Fibroblast of skin of right quadriceps (primary cell): ENCODE measurements at places on chromosomes 12 and 14.

GRCh38 chr14:100651999-100652508, 64.8 kb upstream of the BEGAIN start:
- peak; percentile 55 for DNase-seq

GRCh38 chr14:59463787-59464485, 1.2 kb downstream of the GPR135 start:
- DNase-seq: no peak

- DNase-seq: no peak
Measured at GRCh38 chr14:30445011-30445793, 113.8 kb upstream of the G2E3 start.

DNA sequence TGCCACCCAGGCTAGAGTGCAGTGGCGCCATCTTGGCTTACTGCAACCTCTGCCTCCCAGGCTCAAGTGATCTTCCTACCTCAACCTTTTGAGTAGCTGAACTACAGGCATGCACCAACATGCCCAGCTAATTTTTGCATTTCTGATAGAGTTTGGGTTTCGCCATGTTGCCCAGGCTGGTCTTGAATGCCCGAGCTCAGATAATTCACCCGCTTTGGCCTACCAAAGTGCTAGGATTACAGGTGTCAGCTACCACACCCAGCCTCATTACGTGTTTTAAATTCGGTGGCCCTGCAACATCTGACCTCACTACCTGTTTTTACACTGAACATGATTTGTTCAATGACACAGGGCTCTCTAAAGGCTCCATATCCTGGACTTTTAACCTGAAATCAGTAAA, 22.9 kb upstream of the RDH16 start:
- no peak for DNase-seq

DNA sequence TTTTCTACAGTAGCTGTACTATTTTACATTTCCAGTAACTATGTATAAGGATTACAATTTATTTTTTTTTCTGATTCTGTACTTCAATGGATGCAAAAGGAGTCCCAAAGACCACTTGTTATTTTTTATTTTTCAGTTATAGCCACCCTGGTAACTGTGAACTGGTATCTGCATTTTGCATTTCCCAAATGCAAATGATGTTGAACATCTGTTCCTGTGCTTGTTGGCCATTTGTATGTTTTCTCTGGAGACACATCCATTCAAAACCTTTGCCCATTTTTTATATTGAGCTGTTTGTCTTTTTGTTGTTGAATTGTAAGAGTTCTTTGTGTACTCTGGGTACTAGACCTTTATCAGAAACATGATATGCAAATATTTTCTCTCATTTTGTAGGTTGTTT, 485.6 kb downstream of the LRIG3 start:
- DNase-seq: no peak

DNA sequence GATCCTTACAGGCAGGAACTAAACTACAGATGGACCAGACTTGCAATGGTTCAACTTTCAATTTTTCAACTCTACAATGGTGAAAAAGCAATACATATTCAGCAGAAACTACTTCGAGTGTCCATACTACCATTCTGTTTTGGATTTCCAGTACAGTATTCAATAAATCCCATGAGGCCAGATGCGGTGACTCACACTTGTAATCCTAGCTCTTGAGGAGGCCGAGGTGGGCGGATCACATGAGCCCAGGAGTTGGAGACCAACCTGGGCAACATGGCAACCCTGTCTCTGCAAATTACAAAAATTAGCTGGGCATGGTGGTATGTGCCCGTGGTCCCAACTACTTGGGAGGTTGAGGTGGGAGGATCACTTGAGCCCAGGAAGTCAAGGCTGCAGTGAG, 336.1 kb downstream of the MED13L start:
- peak; percentile 53 for DNase-seq

- DNase-seq: no peak
Measured at GRCh38 chr14:91885113-91885712, 17.9 kb upstream of the TC2N start.

- DNase-seq: no peak
Measured at GRCh38 chr12:53659571-53659981, 16.3 kb downstream of the ATP5MC2 start.

DNA sequence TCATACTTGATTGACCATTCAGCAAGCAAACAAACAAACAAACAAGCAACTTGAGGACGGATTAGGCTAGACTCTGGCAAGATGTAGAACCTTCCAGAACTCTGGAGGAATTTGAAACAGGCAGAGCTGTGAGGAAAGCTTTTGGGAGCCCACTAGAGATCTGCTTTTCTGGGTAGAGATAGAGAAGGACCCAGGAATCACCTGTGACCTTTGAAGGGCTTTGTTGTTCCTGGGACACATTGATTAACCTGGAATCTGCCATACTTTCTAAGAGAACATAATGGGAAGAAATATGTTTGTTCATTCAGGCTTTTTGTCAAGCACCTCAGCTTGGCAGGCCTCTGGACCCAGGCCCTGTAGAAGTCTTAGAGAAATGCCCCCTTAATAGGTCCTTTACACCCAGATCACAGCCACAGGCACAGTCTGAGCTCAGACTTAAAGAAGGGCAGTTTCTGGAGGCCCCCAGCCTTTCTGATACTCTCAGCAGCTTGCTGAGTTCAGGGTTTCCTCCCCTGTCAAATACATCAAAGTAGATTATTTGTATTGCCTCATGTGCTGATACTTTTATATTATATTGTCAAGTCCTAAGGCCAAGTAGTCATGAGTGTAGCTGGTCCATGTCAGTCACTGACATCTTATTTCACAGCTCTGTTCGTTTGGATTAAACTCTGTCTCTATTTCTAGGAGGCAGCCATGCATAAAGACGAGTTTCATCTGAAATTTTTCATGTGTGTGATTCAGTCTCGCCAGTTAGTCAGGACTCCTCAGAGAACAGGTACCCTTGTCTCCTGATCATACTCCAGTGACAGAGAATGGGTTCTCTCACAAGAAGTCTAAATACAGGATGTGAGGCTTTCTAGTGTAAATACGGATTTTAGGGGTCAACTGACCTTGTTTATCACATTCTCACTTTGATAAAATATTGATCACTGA, 1.1 kb upstream of the SENP1 start:
- no peak for DNase-seq

- DNase-seq: peak; percentile 18
Measured at GRCh38 chr12:113359133-113359938, 949 bp downstream of the PLBD2 start.

DNA sequence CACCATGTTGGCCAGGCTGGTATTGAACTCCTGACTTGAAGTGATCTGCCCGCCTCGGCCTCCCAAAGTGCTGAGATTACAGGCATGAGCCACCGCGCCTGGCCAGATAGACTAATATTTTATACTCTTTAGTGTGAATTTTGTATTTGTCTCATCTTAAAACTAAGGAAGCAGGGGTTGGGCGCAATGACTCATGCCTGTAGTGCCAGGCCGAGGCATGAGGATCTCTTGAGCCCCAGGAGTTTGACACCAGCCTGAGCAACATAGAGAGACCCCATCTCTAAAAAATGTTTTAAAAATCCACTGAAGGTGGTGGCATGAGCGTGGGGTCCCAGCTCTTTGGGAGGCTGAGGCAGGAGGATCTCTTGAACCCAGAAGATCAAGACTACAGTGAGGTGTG, 9.0 kb downstream of the DYNC1H1 start:
- DNase-seq: no peak

DNA sequence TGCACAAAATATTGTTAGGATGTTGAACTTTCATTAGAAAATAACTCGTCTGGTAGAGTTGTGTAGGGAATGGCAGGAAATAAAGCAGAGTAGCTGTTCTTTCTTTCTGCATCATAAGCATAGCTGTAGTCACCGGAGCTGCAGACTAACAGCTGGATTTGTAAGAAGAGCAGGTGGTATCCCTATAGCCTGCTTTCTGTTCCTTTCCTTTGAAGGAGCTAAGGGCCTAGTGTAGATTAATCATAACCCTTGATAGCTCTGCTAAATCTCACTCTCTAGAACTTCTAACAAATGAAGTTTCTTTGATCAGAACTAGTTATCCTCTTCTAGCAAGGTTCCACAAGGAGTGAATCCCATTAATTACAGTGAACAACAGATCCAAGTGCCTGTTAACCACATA, 3.5 kb downstream of the LMO3 start:
- no peak for DNase-seq

DNA sequence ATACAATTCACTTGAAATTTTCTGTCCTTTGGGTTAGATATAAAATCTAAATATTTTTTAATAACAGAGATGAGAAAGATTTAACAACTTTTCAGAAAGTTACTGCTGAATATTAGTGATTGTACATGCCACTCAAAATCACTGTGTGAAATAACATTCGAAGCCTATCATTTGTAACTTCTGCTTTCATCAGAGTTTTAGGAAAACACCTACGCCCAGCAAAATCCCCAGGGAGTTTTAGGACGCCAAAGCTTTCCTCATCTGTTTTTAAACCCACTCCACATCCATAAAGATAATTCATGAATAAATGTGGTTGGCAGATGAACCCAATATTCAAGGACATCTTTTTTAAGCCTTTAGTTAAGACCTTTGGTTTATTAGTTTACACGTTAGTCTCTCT, 23.9 kb downstream of the TC2N start:
- no peak for DNase-seq

- no peak for DNase-seq
Measured at GRCh38 chr12:71440763-71441748, 1.5 kb downstream of the LGR5 start.

DNA sequence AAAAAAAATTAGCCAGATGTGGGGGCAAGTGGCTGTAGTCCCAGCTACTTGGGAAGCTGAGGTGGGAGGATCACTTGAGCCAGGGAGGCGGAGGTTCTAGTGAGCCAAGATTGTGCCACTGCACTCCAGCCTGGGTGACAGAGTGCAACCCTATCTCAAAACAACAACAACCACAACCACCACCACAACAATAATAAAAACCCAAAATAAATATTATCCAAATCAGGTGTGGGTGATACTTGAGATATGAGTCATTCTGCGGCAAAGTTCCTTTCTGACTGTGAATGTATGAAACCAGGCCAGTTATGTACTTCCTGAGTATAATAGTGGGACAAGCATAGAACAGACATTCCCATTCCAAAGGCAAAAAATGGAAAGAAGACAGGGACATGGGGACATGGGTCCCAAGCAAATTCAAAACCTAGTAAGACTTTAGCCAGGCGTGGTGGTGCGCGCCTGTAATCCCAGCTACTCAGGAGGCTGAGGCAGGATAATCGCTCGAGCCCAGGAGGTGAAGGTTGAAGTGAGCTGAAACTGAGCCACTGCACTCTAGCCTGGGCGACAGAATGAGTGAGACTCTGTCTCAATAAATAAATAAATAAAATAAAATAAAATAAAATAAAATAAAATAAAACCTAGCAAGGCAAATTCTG, 9.7 kb upstream of the ERC1 start:
- DNase-seq: no peak

DNA sequence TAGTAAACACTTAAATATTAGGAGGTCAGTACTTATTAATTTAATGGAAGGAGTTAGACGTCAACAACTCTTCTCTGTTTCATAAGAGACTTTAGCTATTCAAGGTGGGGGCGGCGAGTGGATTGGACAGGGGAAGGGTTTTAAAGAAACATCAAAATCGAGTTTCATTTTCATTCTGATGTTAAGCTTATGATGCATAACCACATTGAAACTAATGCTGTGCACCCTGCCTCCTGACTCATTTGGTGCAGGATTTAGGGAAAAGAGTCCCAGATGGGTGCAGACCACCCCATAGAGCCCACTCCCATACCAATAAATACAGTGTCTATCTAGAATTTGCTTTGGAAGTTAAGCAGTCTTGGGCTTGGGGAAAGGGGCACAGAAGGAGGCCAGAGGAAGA, 7.4 kb downstream of the ZBTB39 start:
- no peak for DNase-seq

DNA sequence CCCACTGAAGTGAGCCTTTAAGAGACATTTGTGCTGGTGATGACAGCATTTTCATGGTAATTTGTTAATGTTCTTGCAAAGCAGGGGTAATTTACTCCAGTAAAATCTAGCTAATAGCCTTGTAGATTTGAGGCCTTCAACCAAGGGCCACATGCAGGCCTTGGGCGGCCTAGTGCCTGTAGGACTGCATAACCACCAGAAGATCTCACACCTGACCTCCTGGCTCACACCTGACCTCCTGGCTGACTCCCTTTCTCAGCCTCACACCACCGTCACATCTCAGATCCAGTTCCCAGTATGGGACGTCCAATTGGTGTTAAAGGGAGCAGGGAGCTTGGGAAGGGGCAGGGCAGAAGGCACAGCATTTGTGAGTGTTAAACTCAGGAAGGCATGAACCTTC, 26.9 kb downstream of the C12orf42 start:
- no peak for DNase-seq

DNA sequence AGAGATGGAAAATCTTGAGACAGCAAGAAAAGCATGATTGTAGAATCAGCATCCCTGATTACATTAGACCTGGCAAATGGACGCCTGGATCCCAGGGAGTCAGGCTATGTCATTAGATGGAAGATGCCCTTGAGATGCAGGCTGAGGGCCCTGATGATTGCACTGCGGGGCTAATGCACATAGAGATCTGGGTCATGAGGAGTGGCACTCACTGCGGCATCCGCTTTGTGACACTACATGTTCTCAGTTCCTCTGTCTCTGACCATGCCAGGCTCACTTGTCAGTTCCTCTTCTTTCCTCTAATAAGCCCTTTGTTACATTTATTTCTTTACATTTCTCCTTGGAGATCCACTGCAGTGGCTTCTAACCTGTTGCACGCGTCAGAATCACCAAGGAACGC, 70.1 kb upstream of the GPATCH2L start:
- no peak for DNase-seq
